ENCODE measurements at places on chromosomes 11 and 22.

- peak; percentile 26 for DNase-seq
Observed at GRCh38 chr11:20397281-20397680, 9.8 kb downstream of the PRMT3 start.

DNA sequence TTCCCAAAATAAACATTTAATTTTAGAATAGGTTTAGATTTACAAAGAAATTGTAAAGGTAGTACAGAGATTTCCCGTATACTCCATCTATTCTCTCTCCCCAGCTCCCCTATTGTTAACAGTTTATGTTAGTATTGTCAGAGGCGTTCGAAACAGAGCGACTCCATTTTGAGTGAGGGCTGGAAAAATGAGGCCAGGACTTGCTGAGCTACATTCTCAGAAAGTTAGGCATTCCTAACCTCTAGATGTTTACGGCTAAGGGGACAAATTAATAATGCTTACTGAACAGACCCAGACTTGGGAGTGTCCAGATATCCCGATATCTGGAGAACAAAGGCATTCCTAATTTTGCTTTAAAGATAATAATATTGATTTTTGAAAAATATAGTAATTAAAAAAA, 12.4 kb upstream of the NUP160 start:
- DNase-seq = no peak

DNA sequence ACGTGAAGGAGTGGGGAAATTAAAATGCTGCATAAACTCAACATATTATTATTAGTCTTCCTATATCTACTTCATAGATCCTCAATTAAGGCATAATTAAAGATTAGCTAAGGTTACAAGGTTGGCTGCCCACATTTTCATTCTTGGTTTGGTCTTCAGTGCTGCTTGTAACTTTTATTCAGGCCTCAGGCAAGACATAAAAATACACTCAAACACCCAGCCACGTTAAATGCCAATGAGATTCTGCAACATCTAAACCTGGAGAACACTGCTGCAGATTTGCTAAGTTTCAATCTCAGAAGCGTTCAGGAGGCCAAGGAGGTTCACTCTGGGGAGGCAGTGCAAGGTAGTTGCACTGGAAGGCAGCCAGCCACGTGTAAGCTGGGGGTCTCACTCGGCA, 358.7 kb upstream of the NARS2 start:
- DNase-seq = no peak

- no peak for DNase-seq
Observed at GRCh38 chr11:20207781-20208621, 47.7 kb upstream of the DBX1 start.

DNA sequence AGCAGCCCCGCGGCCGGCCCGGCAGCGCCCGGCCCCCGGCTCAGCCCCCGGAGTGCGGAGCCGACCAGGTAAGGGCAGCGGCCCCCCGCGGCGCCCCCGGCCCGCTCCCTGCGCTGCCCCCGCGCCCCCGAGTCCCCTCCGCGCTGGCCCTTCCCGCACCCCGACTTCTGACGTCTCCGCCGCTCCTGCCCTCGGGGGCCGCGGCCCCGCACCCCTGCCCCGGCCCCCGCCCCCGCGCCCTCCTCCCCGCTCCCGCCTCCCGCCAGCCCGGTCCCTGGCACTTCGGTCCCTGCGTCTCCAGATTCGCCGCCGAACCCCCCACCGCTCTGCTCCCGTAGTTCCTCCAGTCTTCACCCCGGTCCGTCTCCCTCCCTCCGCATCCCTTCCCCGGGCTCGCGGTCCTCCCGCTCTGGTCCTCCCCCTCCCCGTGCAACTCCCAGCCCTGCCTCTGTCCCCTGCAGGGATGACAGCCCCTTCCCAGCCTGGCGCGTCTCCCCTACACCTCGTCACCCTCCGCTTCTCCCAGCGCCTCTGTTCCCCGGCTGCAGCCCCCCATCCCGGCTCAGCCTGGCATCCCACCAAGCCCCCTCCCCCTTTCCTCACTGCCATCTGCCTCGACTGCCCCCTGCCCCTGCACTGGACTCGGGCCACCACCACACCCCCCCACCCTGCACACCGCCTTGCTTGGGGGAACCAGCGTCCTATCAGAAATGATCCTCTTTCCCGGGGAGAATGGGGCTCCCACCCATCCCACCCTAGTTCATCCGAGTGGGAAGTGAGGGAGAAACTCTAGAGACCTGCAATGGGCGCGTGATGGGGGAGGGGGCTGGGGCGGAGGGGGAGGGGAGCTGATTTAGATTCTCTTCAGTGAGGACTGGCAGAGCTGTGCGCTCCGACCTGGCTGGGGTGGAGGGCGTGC, 531 bp downstream of the GRIK4 start:
- no peak for DNase-seq

GRCh38 chr11:86492370-86493010, 117.8 kb downstream of the CCDC81 start:
- DNase-seq = no peak

DNA sequence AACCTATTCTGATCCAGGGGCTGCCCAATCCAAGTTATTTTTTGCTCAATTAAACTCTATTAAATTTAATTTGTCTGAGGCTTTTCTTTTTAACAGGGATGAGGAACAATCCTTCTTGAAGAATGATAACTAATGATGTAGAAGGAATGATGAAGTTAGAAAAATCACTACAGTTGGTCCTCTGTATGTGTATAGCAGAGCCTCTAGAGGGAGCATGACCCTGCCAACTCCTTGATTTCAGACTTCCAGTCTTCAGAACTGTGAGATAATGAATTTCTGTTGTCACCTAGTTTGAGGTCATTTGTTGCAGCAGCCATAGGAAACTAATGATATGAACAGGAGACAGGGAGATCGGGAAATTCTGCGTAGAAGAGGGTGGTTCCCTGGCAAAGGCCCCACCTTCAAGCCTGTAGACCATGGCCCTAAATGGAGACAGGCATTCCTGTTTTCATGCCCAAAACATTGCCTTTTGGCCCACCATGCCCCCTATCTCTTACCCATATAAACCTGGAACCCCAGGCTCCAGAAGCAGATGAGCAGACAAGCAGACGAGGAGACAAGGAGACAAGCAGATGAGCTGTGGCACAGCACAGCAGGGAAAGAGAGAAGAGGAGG, 7.7 kb upstream of the QSER1 start:
- no peak for DNase-seq

DNA sequence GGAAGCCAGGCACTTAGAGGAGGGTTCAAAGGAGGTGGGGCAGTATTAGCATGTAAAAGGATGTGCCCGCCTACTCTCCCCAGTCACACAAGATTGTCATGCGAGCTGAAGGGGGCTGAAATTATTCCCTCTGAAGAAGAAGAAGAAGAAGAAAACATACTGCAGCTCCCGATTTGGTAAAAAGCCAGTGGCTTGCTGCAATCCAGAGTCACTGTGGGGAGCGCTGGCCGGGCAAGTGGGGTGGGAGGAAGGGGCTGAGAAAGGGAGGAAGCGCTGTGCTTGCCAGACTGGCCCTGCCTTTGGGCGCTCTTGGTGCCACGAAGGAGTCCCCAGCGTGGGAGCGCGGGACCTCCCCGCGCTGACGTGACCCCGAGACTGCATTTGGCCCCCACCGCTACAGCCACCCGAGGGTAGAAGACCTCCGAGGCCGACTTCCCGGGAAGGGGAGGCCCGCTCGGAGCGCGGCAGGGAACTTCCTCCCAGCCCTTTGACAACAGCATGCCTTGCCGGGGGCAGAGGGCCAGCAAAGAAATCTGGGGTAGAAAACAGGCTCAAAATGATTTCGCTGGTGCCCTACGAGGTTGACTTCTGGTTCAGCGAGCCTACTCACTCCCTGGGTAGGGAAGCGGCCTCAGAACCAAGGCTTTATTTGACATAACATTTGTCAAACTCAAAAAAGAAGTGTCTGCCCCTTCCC, 906.3 kb downstream of the DLG2 start:
- peak; percentile 7 for DNase-seq

DNA sequence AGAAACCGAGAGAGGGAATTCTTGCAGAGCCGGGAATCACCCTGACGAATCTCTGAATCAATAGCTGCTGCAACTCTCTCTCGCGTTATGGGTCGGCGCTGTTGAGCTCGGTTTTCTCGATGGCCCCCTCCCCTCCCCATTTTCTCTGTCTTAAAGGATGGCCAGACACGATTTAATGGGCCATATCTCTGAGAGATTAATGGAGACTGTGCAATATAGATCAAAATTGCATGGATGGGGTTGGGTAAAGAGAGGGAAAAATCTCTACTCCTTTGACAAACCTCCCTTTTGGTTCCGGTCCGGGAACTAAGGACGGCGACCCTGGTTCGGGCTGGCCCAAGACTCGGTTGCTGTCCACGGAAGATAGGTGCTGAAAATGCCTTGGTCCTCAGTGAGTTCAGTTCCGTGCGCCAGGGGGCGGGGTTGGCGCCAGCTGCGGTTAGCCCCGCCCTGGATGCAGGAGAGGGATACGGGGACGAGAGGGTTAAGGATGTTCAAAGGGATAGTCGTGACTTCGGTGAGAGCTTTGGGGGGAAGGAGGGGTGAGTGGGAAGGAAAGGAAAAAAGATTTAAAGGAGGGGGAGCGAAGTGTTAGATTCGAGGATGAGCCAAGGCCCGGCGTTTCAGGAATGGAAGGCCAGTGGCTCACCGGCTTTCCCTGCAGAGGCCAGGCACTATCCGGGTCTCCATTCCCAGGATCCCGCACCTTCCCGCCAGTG, 103.6 kb upstream of the HSD17B12 start:
- no peak for DNase-seq

DNA sequence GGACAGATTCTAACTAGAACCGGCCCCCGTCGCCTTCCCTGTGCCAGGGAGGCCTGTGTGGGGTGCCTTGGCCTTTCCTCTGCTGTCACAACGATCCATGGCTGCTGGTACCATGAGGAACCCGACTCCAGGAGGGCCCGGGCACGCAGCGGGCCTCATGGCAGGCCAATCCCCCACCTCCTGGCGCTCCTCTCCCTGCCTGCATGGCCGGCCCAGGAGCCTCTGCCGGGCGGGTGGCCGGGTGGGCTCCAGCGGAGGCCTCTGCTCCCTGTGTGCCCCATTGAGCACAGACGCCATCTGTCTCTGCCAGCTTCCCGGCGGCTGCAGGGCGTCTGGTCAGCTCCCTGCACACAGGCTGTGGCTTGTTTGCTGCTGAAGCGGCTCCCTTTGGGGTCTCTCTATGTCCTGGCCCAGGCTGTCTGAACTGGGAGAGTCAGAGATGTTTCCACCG, 86.5 kb downstream of the MYEOV start:
- DNase-seq = no peak

DNA sequence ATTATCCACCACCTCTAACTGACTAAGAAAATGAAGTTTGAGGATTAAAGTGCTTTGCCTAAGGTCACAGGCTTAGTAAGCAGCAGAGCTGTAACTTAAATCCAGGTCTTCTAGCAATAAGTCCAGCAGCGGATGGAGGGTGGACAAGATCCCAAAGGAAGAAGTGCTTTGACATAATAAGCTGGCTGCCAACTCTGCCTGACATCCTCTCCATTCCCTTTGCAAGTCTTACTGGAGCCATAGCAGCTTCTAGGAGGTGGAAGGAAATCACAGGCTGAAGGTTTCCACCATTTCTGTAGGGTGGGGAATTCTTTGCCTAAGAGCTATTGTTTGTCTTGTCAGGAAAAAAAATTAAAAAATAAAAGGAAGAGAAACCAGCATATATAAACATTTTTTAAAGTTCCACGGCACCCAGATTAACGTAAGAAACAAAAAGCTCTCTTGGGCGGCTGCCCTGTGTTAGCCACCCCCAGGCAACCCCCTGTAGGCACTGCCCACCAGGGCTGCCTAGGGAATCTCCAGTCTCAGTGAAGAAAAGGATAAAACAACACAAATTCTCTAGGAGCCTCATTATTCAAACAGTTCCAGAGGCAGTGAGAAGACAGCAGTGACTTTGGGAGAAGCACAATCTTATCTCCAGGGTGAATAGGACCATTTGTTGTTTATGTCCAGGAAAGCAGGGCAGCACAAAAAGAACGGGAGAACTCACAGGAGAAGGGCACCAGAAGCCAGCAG, 380.8 kb upstream of the CADM1 start:
- no peak for DNase-seq

GRCh38 chr11:114209904-114210303, 86.3 kb upstream of the NNMT start:
- DNase-seq = no peak

GRCh38 chr11:488992-489391, 18.1 kb downstream of the RNH1 start:
- DNase-seq = no peak

DNA sequence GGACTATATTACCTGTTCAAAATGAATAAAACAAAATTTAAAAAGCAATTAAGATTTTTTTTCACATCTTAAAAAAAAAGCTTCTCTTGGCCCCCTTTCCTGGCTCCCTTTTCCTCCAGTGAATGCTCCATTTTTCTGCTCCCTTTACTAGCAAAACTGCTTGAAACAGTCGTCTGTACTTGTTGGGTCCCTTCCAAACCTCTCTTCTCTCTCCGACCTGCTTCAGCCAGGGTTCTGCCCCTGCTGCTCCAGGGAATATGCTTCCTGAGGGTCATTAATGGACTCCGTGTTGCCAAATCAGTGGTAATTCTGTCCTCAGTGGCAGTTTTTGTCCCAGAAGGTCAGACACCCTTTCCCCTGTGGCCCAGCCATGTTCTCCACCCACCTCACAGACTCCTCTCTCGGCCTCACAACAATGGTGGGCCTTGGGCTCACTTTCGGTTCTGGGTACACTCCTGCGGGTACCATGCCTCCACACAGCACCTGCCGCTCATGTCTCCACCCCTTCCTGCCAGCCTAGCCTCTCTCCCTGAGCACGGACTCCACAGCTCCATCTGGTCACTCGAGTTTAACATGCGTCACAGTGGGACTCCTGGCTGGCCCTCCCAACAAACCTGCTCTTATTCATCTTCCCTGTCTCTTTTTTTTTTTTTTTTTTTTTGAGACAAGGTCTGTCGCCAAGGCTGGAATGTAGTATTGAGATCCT, 7.8 kb upstream of the POLR3H start:
- no peak for DNase-seq
